ENCODE measurements at places on chromosomes 1 and 21.

- DNase-seq = peak; percentile 91
These were observed 6.2 kb downstream of the E2F2 start for GRCh38 chr1:23524716-23525401.

- no peak for DNase-seq
These were observed 10.4 kb downstream of the LRRC42 start for GRCh38 chr1:53956308-53957168.

DNA sequence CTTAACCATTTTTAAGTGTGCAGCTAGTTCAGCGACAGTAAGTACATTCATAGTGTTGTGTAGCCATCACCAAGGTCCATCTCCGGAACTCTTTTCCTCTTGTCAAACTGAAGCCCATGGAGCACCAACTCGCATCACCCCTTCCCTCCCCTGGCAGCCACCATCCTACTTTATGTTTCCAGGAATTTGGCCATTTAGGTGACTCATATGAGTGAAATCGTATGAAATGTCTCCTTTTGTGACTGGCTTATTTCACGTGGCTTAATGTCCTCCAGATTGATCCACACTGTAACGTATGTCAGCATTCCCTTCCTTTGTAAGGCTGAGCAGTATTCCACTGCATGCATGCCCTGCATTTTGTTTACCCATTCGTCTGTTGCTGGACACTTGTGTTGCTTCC, 2.5 kb downstream of the COL6A2 start:
- DNase-seq = no peak

- DNase-seq = peak; percentile 54
These were observed 30.8 kb downstream of the CAPZB start for GRCh38 chr1:19454265-19455146.

- DNase-seq = no peak
These were observed 68.6 kb upstream of the ANGPTL1 start for GRCh38 chr1:178939338-178940067.

DNA sequence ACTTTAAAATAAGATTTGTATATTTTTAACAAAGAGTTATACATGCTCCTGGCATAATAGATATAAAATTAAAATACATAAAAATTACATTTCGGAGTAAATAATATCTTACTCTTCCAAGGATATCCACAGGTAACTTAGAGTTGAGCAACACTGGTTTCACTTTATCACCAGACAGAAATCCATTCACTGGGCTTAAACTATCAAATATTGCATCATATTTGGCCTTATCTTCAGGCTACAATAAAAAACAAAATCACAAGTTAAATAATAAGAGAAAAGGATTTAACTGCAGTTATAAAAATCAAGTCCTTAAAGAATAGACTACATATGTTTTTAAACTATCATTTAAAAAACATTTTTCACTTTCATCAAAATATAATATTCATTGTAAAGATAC, 55.5 kb downstream of the EPS15 start:
- DNase-seq = no peak

Data from HL-60 (cell line).